ENCODE measurements at places on chromosomes 7 and 10. TPM values are rescaled to one million over a fixed set of nuclear protein-coding genes. Genes with fewer than 3 reads are reported as not detected.

Gene KCNH2
- 0.79 TPM for total RNA-seq

Gene ARID5B
- total RNA-seq, result 37.0 TPM

Gene NUTM2A
- 0.46 TPM for total RNA-seq

Gene FIS1
- total RNA-seq, result 101 TPM

Gene FAM25G
- total RNA-seq, result not detected

Gene CD36
- 1,000 TPM for total RNA-seq

Gene SLC26A3
- total RNA-seq, result not detected

Gene SLC18A3
- not detected for total RNA-seq

Gene OR9A4
- not detected for total RNA-seq

Gene OR2A5
- total RNA-seq, result not detected

Gene APBB1IP
- 0.26 TPM for total RNA-seq

Gene ST8SIA6
- not detected for total RNA-seq

Gene EVX1
- total RNA-seq, result not detected

Gene NRP1
- 335 TPM for total RNA-seq

Gene CPVL
- total RNA-seq, result 0.20 TPM

Gene CDHR1
- total RNA-seq, result under 0.01 TPM

Gene THSD7A
- total RNA-seq, result 0.17 TPM

Gene FAM25A
- total RNA-seq, result not detected

Gene CYP3A4
- not detected for total RNA-seq

Gene TMEM270
- total RNA-seq, result not detected

Gene C7orf33
- not detected for total RNA-seq

Gene ANKRD61
- 0.13 TPM for total RNA-seq

Gene PTPRZ1
- total RNA-seq, result 0.46 TPM

Gene A1CF
- not detected for total RNA-seq

Gene BEND7
- total RNA-seq, result 4.0 TPM

Gene SMKR1
- total RNA-seq, result 0.20 TPM

Gene TMEM140
- total RNA-seq, result 17.7 TPM

Gene MBL2
- total RNA-seq, result not detected

Gene SRPK2
- 74.4 TPM for total RNA-seq

Gene DLD
- total RNA-seq, result 54.2 TPM

Gene MMP21
- total RNA-seq, result not detected

Gene SLC26A4
- total RNA-seq, result 0.56 TPM

Gene SPAM1
- not detected for total RNA-seq

Gene MYL7
- not detected for total RNA-seq

Gene AIFM2
- 11.5 TPM for total RNA-seq

Gene NPC1L1
- total RNA-seq, result 0.07 TPM

Gene NPSR1
- total RNA-seq, result not detected

Gene TFR2
- 1.9 TPM for total RNA-seq

Gene TRIM56
- total RNA-seq, result 43.8 TPM

Gene CPN1
- not detected for total RNA-seq

Gene CALML3
- not detected for total RNA-seq

Gene FAM24B
- 2.2 TPM for total RNA-seq

Gene SEMA3D
- total RNA-seq, result 11.8 TPM

Gene ACSM6
- not detected for total RNA-seq

Gene GOLGA7B
- total RNA-seq, result 0.03 TPM

Gene LIPM
- total RNA-seq, result 0.13 TPM

Gene SLC39A12
- total RNA-seq, result not detected

Gene MLXIPL
- total RNA-seq, result 0.39 TPM

Gene GPR26
- not detected for total RNA-seq

Gene CACNA2D1
- 134 TPM for total RNA-seq
